ENCODE measurements at places on chromosomes 6 and 20.

- DNase-seq: no peak
These were observed 61.2 kb downstream of the GCLC start for GRCh38 chr6:53483423-53484353.

DNA sequence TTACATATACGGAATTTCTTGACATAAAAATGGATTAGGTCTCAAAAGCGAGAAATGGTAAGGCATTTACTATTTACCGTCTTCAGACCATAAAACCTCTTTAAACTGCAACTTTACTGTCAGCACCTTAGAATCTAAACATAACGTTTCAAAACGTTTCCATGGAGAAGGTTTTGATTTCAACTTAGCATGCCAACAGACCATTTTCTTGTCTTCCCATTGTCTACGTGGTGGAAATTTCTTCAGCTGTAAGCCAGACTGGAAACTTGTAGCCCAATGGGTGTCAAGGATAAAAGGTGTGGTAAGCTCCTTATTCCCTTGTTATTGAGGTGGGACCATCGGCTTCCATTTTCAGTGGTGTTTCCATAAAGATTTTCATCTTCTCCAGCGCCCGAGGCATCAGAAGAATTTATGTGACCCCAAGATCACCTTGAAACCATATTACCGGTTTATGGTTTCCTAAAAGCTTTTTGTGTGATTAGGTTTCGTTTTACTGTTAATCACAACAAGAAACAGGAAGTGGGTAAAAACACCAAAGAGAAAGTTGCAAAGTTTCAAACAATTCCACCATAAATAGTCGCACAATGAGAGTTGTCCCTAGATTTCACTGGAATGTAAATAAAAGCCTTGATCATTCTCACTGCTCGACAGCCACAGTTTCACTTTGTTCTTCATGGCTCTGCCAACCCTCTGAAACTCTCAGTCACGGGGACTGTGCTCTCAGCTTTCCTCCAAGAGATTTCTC lies 63.0 kb upstream of the CD2AP start:
- peak; percentile 61 for DNase-seq

- no peak for DNase-seq
These were observed 57.7 kb downstream of the PRPH2 start for GRCh38 chr6:42664718-42665117.

DNA sequence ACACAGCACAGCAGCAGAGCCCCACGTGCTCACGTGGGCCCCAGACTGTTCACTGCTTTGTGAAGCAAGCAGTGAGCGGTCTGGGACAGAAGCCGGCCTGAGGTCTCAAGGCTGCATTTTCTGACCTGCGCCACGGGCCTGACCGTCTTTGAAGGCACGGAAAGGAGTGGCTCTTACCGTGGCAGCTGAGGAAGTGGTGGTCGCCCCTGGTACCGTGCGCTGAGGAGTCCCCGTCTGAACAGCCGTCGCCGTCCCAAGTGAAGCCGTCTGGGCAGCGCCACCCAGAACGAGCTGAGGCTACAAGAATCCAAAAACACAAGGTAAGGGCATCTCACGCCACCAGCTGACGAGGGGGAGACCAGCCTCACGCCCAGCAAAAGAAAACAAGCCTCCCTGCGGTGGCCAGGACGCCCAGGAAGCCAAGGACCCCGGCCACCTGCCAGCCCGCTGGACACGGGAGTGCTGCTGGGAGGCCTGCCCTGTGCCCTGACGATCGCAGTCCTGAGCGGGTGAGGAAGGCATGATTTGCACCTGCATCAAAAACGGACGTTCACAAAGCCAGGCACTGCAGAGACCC lies 55.7 kb downstream of the TAF4 start:
- no peak for DNase-seq

DNA sequence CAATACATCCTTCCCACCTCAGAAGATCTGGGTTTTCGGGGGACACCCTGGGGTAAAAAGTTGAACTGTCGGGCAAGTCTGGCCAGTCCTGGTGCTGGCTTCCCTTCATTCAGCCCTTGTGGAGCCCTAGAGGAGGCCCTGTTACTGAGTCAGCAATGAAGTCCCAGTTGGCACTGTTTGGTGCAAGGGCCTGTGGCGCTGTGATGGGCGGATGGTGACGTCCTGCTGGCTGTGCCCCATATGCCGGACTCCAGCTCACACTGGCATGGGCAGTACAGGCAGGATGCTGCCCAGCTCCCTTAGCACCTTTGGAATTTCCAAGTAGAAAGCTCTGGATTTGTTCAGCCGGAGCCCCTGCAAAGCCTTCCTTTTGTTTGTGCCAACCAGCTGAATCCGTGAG lies 186.2 kb upstream of the PMEPA1 start:
- no peak for DNase-seq

DNA sequence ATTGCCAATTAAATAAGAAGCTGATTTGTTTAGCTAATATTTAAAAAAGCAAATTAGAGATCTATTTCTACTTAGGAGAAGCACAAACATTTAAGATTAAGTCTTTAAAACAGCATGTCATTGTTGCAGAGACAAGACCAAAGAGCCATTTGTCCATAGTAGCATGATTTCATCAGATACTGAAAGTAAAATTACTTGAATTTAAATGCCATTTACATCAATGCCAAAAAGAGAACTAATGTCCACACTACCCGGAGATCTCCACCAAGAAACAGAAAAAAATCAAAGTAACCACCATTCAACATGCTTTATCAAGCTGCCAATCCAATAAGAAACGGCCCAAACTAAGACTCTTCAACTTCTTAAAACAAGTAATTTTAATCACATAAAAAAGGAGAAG lies 15.7 kb downstream of the AURKA start:
- no peak for DNase-seq

- no peak for DNase-seq
These were observed 15.7 kb upstream of the EIF2S2 start for GRCh38 chr20:34127792-34128191.

DNA sequence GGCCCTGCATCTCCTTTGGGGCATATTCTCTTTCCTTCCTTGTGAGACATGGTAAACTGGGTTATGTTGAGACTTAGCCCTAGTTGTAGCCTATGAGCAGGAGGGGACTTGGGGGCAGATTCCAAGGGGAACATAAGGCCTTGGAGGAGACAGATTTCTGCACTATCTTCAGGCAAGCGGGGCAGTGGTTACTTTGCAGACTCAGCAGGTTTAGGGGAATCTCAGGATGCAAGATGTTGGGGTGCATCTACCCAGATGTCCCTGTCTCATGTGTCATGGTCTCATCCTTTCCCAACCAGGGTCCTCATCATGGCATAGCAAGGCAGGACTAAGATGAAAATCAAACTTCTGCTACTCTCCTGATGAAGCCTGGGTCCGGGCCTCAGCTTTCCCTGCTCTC lies 58.6 kb upstream of the PTPRT start:
- DNase-seq: no peak
